ENCODE measurements at places on chromosomes 1 and 21.

DNA sequence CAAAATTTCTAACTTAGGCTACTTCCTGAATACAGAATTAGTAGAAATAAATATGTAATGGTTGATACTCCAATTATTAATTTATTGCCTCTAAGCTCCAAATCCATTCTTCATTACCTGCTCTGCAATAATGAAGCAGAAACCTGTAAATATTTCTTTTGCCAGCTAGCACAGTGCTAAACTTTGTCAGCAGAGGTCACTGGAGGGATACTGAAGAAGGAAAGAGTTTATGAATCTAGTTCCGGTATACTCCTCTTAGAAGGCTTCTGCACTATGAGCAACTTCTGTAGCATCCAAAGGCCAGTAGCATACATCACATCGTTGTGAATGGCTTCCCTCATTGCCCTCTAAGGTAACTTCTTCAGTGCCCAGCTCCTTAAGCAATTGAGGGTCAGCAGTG is 81.0 kb upstream of the LHX8 start:
- peak; percentile 30 for DNase-seq

DNA sequence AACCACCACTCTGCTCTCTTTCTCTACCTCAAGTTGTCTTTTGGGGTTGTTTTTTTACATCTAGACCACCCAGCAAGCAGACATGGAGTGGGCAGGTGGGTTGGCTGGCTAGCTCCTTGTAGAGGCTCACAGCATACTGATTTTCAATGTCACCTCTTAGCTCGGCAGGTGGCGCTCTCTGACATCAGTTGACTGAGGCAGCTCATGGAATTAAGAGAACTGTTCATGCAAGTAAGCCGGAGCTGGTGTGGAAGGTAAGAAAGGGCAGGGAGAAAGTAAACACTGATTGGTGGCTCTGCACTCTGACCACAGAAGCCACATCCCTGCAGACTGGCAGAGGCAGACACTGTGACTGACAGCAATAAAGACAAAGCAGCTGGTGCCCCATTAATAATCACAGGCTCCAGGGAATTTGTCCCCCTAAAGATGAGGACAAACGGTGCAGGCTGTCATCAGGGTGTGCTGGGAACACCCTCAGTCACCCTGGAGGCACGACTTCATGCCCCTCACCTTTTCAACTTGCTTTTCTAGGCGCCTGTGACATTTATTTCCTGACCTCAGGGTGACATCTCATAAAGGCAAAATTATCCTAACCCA is 226.8 kb downstream of the LMX1A start:
- peak; percentile 80 for DNase-seq

GRCh38 chr1:3111348-3112021 is 42.5 kb downstream of the PRDM16 start:
- no peak for DNase-seq

- DNase-seq, result no peak
Observed at GRCh38 chr1:212819726-212820125, 27.7 kb downstream of the SPATA45 start.

- no peak for DNase-seq
Observed at GRCh38 chr1:192976576-192976975, 82.6 kb downstream of the UCHL5 start.

DNA sequence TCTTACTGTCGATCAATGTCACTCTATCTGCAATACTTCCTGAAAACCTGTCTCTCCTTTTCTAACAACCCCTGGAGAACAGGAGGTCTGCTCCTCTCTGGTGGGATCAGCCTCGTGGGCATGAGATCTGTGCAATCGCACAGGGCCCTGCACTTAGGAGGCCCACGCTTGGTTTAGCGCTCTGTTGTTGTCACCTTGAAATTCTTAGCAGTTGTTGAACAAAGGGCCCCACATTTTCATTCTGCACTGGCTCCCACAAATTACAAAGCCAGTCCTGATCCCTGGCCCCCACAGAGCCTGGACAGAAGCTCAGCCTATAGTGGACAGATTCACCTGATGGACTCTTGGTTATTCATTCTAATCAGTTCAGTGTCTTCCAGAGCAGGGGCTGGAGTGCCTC is 18.6 kb downstream of the SPOCD1 start:
- DNase-seq, result no peak

GRCh38 chr1:64000021-64000420 is 203.4 kb upstream of the UBE2U start:
- DNase-seq, result peak; percentile 26

- peak; percentile 68 for DNase-seq
Observed at GRCh38 chr1:43978551-43979260, at the start of gene B4GALT2. Gene B4GALT2, plus strand, starts transcription at chr1:43979210. Its CDS starts 1,951 bp downstream, at chr1:43981161.

GRCh38 chr21:36246080-36246631 is 73.8 kb upstream of the MORC3 start:
- no peak for DNase-seq

- no peak for DNase-seq
Observed at GRCh38 chr1:68010090-68010489, 40.3 kb downstream of the DIRAS3 start.

GRCh38 chr21:45087022-45087823 is 12.8 kb downstream of the ADARB1 start:
- DNase-seq, result no peak

- DNase-seq, result no peak
Observed at GRCh38 chr1:154329152-154329521, 3.8 kb downstream of the ATP8B2 start.

DNA sequence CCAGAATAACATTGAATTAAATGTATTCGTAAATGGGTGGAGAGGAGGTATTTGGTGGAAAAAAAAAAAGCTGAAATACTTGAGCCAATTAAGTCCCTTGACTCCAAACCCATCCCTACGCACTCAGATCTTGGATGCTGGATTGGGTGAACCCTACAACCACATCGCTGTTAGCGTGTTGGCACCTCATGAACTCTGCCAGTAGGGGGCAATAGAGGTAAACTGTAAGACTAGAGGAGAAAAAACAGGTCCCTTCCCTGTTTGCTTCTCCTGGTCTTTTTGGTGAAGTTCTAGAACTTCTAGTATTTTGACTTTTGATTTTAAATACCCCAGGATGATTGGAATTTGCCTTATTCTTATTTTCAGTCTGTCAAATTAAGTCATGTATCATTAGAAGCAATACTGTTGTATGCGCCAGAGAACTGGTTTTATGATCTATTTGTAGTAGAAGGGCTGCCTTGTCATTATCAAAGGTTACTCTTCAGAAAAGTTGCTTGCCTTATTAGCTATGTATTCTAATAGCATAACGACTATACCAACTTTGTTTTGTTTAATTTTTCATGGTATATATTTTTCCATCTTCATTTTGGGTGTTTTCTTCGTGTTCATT is 1.9 kb upstream of the OR13G1 start:
- DNase-seq, result peak; percentile 34

DNA sequence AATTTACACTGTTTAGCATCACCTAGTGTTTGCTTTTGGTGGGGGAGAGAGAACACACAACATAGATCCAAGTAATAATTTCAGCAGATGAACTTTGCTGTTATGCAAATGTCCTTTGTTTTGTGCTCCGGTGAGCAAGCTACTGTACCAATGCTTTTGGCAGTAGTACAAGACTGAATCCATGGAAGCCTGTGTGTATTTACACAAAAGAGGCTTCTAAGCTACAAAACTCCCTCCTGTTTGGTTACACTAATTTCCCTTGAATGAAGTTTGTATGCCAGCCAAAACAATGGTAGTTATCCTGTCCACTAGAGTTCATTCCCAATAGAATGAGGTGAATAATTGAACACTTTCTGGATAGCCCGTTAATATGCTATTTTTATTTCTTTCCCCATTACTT is 320.5 kb downstream of the KCTD3 start:
- no peak for DNase-seq

DNA sequence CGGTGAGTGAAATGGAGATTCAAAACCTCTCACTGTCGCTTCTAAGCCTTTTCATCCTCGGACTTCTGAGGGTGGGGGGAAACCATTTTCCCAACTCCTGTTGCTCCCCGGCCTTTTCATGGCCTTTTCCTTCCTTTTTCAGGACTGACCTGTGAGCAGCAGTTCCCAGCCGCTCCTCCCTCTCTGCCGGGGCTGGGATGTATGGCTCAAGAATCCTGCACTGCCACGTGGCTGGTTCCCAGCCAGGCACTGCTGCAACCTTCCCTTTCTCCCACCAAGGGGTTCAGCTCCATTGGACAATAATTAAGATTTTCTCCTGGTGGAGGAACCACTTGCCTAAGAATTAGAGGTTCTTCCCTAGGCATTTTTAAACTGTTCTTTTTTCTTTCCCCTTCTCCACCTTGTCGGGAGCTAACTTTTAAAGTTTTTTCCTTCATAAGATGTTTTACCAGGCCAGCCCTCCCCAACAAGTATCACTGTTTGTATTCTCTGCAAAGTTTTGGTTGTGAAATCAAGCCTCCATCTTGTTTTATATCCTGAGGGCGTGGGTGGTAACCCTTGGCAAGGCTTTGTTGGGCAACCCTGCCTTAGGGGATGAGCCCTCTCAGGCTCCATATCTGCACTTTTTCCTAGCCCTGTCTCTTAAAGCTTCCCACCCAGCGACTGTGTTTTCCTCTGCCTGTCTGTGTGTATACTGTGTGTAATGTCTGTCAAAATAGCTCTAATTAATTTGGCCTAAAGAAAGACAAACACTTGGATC is 1166.6 kb upstream of the ADGRL2 start:
- DNase-seq, result no peak

- no peak for DNase-seq
Observed at GRCh38 chr1:92792340-92792782, 7.5 kb upstream of the EVI5 start.

DNA sequence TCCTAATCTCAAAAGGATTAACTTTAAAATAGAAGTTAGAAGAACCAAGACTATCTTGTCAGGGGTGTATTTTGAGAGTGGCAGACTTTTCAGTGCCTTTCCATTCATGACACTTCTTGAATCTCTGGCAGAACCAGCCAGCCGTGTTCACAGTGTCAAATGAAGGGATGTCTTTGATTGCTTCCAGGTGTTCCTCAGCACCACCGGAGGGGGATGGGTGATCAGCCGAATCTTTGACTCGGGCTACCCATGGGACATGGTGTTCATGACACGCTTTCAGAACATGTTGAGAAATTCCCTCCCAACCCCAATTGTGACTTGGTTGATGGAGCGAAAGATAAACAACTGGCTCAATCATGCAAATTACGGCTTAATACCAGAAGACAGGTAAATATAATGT is 32.3 kb downstream of the FMO1 start:
- no peak for DNase-seq
